ENCODE measurements at places on chromosomes 7 and 10. TPM values are rescaled to one million over a fixed set of nuclear protein-coding genes. Genes with fewer than 3 reads are reported as not detected.

ZNF503 gene
- polyA plus RNA-seq, result not detected

CCAR1 gene
- 24.0 TPM for polyA plus RNA-seq

MYOZ1 gene
- polyA plus RNA-seq, result not detected

LIPM gene
- not detected for polyA plus RNA-seq

WASHC2A gene
- 36.2 TPM for polyA plus RNA-seq

SLC12A9 gene
- 12.1 TPM for polyA plus RNA-seq

HOXA3 gene
- polyA plus RNA-seq, result not detected

CTAGE6 gene
- not detected for polyA plus RNA-seq

GDF2 gene
- not detected for polyA plus RNA-seq

SEMA3A gene
- polyA plus RNA-seq, result not detected

PEX1 gene
- 8.2 TPM for polyA plus RNA-seq

FZD8 gene
- not detected for polyA plus RNA-seq

CISD1 gene
- polyA plus RNA-seq, result 47.2 TPM

CFAP58 gene
- polyA plus RNA-seq, result not detected

GPNMB gene
- not detected for polyA plus RNA-seq

TMEM139 gene
- polyA plus RNA-seq, result not detected

SEMA4G gene
- polyA plus RNA-seq, result not detected

TMEM209 gene
- polyA plus RNA-seq, result 45.4 TPM

IFIT1B gene
- polyA plus RNA-seq, result 0.12 TPM

SUN3 gene
- polyA plus RNA-seq, result not detected

CLCN1 gene
- polyA plus RNA-seq, result not detected

CYP2C19 gene
- not detected for polyA plus RNA-seq

LRRC4 gene
- polyA plus RNA-seq, result 0.37 TPM

DBF4 gene
- 41.7 TPM for polyA plus RNA-seq

STOX1 gene
- polyA plus RNA-seq, result 0.20 TPM

TSPAN13 gene
- polyA plus RNA-seq, result 241 TPM

KIF11 gene
- 0.41 TPM for polyA plus RNA-seq

GIMAP6 gene
- 0.31 TPM for polyA plus RNA-seq

CALHM3 gene
- polyA plus RNA-seq, result not detected

FXYD4 gene
- polyA plus RNA-seq, result not detected

EPDR1 gene
- not detected for polyA plus RNA-seq

KNDC1 gene
- 0.08 TPM for polyA plus RNA-seq

OR2A7 gene
- polyA plus RNA-seq, result 0.86 TPM

FAM25A gene
- not detected for polyA plus RNA-seq

MPP7 gene
- 4.7 TPM for polyA plus RNA-seq

ZNF394 gene
- 71.6 TPM for polyA plus RNA-seq

NDUFB8 gene
- 437 TPM for polyA plus RNA-seq

ZNF488 gene
- not detected for polyA plus RNA-seq

CWF19L1 gene
- polyA plus RNA-seq, result 23.8 TPM

GRID2IP gene
- not detected for polyA plus RNA-seq

NEBL gene
- not detected for polyA plus RNA-seq

PNLIP gene
- polyA plus RNA-seq, result not detected

APBB1IP gene
- 48.5 TPM for polyA plus RNA-seq

OR9A2 gene
- not detected for polyA plus RNA-seq

CYP26A1 gene
- not detected for polyA plus RNA-seq

RINT1 gene
- 16.0 TPM for polyA plus RNA-seq

ITGA8 gene
- polyA plus RNA-seq, result not detected

CAMK2B gene
- not detected for polyA plus RNA-seq

TECPR1 gene
- polyA plus RNA-seq, result 13.0 TPM

NPSR1 gene
- not detected for polyA plus RNA-seq

GPR22 gene
- not detected for polyA plus RNA-seq

GNAT3 gene
- not detected for polyA plus RNA-seq

GPR15LG gene
- polyA plus RNA-seq, result not detected

FANK1 gene
- polyA plus RNA-seq, result not detected

BICC1 gene
- not detected for polyA plus RNA-seq
